Stimulated activated CD8-positive, alpha-beta memory T cell treated with anti-CD3 and anti-CD28 coated beads, Interleukin-15, amount 100 ng/mL, for 48 hours (primary cell): ENCODE measurements at places on chromosomes 7 and 10.

GRCh38 chr10:70299876-70300275, 16.1 kb upstream of the NPFFR1 start:
- DNase-seq, result no peak

DNA sequence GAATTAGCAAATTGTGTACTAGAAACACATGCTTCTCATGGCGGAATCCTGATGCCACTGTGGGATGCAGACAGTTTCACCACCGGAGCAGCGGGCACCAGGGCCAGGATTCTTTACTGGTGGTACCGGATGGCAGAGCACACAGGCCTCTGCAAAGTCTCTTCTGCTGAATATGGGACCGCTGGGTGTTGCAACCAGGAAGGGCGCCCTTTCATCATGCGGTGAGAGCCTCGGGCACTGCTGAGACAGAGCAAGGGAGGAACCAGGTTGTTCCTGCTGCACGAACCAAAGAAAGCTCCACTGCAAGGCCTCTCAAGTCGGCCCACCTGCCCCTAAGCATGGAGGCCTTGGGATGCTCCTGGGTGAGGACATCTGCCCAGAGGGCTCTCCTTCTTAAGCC, 57.0 kb upstream of the NMT2 start:
- DNase-seq, result no peak

DNA sequence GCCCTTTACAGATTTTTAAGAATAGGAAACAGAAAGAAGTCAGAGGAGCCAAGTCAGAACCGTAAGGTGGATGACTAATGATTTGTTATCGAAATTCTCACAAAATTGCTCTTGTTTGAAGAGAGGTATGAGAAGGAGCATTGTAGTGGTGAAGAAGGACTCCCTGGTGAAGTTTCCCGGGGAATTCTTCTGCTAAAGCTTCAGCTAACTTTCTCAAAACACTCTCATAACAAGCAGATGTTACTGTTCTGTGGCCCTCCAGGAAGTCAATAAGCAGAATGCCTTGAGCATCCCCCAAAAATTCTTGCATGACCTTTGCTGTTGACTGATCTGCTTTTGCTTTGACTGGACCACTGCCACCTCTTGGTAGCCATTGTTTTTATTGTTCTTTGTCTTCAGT, 152.9 kb downstream of the HGF start:
- DNase-seq, result no peak

DNA sequence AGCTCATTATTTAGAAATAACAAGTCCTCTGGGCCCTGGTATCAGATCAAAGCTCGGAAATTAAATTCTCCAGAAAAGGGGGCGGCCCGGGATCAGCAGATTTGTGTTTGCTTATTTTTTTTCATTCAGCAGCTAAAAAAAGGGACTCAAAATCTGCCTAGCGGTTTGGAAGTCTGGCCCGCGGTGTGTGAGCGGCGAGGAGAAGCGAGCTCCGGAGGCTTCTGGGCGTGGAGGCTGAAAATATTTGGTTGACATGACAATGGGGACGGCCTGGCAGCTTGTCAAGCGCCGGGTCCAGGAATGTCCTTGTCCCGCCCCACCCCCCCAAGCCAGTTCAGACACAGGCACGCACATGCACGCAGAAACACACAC, 43.4 kb downstream of the FOXL3 start:
- no peak for DNase-seq

DNA sequence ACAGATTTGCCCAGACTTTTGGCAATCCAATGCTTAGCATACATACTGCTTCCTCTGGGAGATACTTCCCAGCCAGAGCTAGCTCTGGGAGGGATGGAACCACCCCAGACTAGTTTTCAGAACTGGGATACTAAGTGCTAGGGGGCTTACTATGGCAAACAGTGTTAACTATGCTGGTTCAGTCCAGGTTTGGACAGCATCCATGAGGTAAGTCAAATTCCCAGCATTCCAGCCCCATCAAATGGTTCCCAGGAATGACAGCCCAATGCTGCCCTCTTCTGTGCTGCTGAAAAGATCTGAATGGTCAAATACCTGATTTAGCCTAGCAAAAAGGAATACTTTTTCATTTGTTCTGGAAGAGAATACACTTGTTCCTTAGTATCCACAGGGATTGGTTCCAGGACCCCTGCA, 141.7 kb upstream of the CCDC6 start:
- DNase-seq, result no peak

- no peak for DNase-seq
Observed at GRCh38 chr7:34762764-34763163, 104.7 kb downstream of the NPSR1 start.

- DNase-seq, result no peak
Observed at GRCh38 chr7:8126601-8127167, 135.3 kb downstream of the ICA1 start.

DNA sequence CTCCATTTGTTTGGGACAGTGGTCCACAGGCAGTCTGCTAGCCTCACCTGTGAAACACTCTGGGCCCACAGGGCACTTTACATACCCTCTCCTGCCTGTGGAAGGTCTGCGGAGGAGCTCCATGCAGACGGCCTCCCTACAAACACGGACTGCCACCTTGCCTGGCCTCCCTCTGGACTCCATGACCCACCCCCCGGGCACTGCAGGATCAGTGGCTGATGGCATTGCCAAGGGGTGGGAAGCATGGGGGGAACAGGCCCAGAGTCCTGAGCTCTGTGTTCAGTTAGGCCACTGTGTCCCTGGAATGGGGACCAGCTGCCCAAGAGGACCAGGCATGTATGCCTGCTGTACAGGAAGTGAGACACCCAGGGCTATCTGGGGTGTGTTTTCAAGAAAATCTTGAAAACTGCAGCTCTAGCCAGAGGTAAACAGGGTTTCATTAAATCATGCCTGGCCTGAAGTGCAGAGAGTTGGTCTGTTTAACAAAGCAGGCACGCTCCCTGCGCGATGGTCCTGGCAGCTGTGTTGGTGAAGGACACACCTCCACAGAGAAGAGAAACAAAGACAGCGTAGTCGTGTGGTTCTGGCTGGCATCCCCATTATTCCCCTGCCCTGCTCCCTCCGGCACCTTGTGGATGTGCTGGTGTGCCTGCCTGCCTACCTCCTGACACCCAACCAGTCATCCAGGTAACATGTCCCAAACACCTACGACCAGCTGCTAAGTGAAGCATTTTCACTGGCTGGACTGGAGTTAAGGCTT, 470.8 kb upstream of the ZMIZ1 start:
- DNase-seq, result no peak
